ENCODE measurements at places on chromosomes 7 and 10.

- DNase-seq = peak; percentile 94
Measured at GRCh38 chr7:78222001-78222751, 423.6 kb downstream of the PHTF2 start.

GRCh38 chr7:158048569-158048968 is 539.1 kb downstream of the PTPRN2 start:
- no peak for DNase-seq

GRCh38 chr10:15744217-15744865 is 24.6 kb upstream of the ITGA8 start:
- peak; percentile 46 for DNase-seq

GRCh38 chr10:68318331-68319059 is 13.4 kb upstream of the HNRNPH3 start:
- DNase-seq = no peak

GRCh38 chr10:110531687-110532086 is 34.0 kb downstream of the DUSP5 start:
- DNase-seq = no peak

DNA sequence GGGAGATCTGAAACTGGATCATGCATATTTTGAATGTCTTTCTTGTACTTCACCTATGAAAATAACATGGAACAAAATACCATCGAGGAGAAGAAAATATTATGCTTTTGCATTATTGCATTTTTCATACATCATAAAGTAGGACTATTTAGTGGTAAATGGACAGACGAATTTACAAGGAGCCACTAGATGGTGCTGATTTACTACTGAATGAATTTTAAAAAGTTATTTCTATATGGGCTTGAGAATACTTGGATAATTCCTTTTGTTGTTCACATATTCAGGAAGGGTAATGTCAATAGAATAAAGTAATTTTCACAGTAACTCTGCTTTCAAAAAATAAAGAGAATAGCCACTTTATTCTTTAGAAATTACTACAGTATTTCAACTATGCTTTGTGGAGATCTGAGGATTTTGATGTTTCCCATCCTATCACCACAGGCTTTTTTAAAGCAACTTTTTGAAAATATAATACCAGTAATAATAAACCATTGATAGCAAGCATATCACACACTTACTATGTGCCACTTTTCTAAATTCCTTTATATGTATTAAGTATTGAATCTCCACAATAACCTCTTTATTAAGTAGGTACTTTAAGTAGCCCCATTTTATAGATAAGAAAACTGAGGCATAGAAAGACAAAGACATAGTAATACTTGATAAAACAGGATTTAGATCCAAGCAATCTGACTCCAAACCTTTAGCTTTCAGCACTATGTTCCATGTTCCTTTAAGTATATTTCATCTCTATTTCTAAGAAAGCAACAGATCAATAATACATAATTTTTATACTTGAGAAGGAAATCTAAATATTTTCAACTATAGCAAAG is 38.6 kb downstream of the NEBL start:
- peak; percentile 31 for DNase-seq

- DNase-seq = no peak
Measured at GRCh38 chr7:108384716-108385483, 71.3 kb downstream of the NRCAM start.

GRCh38 chr7:77182261-77182660 is 17.4 kb downstream of the FGL2 start:
- no peak for DNase-seq

Data from AG10803 (cell line).